ENCODE measurements at places on chromosomes 4 and X.

GRCh38 chr4:159451006-159451405, 348.1 kb downstream of the RAPGEF2 start:
- DNase-seq, result no peak

GRCh38 chr4:126182786-126183185, 868.0 kb downstream of the FAT4 start:
- DNase-seq, result no peak

DNA sequence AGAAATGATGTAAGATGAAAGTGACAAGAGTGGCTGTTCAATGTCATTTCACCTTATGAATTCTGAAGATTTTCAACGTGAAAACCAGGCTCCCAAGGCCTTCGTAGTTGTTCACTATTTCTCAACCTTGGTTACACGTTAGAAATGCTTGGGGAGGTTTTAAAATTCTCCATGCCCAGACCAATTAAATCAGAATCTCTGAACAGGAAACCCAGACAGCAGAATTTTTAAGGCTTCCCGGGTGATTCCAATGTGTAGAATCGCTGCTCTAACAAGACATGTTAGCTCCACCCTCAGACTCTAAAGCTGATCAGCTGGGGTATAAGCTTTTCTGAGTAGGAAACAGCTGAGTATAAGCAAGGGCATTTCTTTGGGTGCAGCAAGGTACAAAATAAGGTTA, 160.4 kb upstream of the TET2 start:
- DNase-seq, result no peak

DNA sequence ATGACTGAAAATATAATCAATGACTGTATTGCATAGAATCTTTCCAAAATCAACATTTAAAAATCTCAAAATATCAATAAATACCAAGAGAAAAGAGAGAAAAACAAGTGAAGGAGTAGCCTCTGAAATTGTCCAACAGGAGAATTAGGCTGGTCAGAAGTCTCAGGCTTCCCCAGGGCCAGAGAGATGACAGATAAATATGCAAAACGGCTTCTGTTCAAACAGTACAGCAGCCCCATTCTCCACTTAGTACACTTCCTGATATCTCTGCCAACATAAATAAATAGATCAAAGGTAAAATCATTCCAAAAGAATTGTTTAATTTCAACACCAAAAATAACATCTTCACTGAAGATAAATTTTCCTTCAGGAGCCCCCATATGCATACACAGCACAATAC, 204.7 kb upstream of the GABRA2 start:
- no peak for DNase-seq

All from stimulated activated CD8-positive, alpha-beta memory T cell treated with anti-CD3 and anti-CD28 coated beads, Interleukin-7, amount 100 ng/mL, for 1 hour (primary cell).